ENCODE measurements at places on chromosomes 4 and X. TPM values are rescaled to one million over a fixed set of nuclear protein-coding genes. Genes with fewer than 3 reads are reported as not detected.

The CCSER1 gene
- 13.8 TPM for total RNA-seq

The FATE1 gene
- total RNA-seq, result 0.22 TPM

The TMEM187 gene
- total RNA-seq, result 7.1 TPM

GRCh38 chr4:143403553-143403820 is 66.8 kb downstream of the GAB1 start:
- DNase-seq, result no peak

DNA sequence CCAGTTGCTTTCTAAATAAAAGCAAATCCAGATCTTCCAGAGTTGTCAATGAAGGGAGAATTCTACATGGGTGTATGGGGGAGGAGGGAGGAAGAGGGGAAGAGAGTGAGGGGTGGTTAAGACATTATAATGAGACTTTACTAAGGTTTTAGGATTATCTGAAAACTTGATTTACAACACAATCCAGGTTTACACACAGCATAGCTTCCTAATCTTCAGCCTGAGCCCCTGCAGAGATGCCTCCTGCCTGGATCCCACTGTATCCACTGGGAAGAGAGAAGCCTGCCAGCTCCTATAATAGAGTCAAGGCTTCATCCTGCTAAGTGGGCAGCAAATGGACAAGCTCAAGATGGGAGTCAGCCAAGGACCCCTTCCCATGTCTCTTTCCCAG is 85.6 kb upstream of the KIT start:
- no peak for DNase-seq

GRCh38 chrX:7420717-7421116 is 272.8 kb upstream of the PUDP start:
- no peak for DNase-seq

- DNase-seq, result no peak
These were observed 21.4 kb downstream of the CT47C1 start for GRCh38 chrX:119093991-119094735.

- peak; percentile 67 for DNase-seq
These were observed 134.3 kb downstream of the AMELX start for GRCh38 chrX:11427453-11428071.

DNA sequence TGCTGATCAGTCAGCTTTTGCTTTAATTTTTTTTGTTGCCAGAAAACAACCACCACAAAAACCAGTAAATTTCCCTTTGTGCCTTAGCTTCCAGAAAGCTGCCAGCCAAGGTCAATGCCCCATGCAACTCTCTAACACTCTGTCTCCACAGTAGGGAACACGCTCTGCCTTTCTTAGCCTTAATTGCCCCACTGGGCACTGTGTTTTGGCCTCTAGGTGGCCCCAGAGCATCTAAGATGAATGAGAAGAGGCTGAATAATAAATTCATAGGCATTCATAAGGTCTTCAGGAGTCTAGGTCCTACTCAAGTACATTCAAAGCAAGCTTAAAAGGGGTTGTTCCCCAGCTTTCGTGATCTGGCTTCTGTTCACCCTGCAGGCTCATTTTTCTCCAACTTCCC is 57.7 kb upstream of the PASD1 start:
- no peak for DNase-seq

DNA sequence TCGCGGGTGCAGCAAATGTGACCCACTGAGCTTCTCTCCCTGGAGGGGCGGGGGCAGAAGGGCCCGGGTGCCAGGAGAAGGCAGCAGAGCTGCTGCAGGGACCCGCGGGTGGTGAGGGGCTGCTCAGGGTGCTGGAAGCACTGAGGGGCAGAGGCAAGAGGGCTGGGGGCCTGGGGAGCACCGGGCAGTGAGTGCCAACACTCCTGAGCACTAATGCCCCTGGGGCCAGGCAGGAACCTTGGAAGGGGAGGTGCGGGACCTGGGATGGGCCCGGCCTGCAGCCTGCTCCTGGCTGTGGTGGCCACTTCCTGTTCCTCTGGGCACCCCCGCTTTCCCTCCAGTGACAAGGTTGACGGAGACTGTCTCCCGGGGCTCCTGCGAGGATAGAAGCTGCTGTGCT is 66.5 kb upstream of the ADRA2C start:
- DNase-seq, result peak; percentile 16

DNA sequence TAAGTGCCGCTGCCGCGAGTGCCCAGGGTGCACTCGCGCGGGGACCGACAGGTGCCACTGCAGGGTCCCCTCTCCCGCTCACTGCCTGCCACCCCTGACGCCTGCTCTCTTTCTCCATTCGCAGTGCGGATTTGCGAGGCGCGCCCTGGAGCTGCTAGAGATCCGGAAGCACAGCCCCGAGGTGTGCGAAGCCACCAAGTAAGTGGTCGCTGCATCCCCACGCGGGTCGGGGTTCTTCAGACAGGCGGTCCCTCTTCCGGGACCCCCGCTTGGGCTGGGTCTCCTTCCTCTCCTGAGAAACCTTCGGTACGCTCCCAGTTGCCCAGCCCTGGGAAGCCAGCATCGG is 547 bp downstream of the GUCY1A1 start:
- peak; percentile 74 for DNase-seq

- no peak for DNase-seq
These were observed 138.8 kb downstream of the CPZ start for GRCh38 chr4:8731364-8731763.

Measured in Right ventricle myocardium superior (tissue), 1 donor.